ENCODE measurements at places on chromosomes 11 and 22. TPM values are rescaled to one million over a fixed set of nuclear protein-coding genes. Genes with fewer than 3 reads are reported as not detected.
A peak's percentile ranks its signal among the peaks of the same experiment; 100 is the strongest.

GRCh38 chr22:44261861-44262595, 50.7 kb downstream of the SHISAL1 start:
- no peak overlapping the region for H3K4me3 ChIP-seq
- no peaks in the 10 kb centered on the region for H3K36me3 ChIP-seq
- no peak overlapping the region for H3K27ac ChIP-seq
- peaks cover 4% of the 10 kb centered on the region for H3K4me1 ChIP-seq

DNA sequence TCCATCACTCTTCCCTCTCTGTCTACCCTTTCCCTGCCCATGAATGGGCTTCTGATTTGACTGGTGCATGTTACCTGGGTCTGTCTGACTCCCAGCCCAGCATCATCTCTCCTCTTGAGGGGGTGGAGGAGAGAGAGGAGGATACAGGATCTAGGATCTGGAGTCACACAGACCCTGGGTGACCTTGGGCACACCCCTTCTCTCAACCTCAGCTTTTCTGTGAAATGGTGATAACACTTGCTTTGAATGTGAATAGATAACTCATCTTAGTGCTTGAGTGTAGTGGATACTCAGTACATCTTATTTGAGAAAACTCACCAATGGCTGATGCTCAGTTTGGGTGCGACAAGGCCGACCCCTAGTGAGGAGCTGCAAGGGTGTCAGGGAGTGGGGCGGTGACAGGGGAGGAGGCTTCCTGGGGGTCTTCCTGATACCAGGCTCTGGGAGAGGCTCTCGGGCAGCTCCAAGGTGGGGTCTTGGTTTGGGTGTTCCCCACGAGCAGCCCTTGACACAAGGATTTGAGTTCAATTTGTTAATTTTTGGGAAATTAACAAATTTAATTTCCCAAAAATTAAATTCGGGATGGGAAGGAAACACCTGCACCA, 9.0 kb downstream of the INCENP start:
- H3K4me3 ChIP-seq: no peak overlapping the region
- H3K36me3 ChIP-seq: no peaks in the 10 kb centered on the region
- H3K27ac ChIP-seq: no peak overlapping the region
- no peaks in the 10 kb centered on the region for H3K4me1 ChIP-seq
- H3K27me3 ChIP-seq: no peaks in the 10 kb centered on the region
- DNase-seq: no peak

- H3K36me3 ChIP-seq: no peaks in the 10 kb centered on the region
- H3K27me3 ChIP-seq: peaks cover 16% of the 10 kb centered on the region
- H3K27ac ChIP-seq: no peak overlapping the region
- peak; percentile 54 for DNase-seq
- no peaks in the 10 kb centered on the region for H3K4me1 ChIP-seq
- no peak overlapping the region for H3K4me3 ChIP-seq
Measured at GRCh38 chr11:72598906-72599305, 75.3 kb downstream of the PDE2A start.

GRCh38 chr11:18590571-18590970, 2.0 kb upstream of the UEVLD start:
- no peaks in the 10 kb centered on the region for H3K27me3 ChIP-seq
- H3K4me3 ChIP-seq: no peak overlapping the region
- no peak for DNase-seq
- no peak overlapping the region for H3K27ac ChIP-seq

GRCh38 chr11:125542709-125543108, 26.6 kb upstream of the EI24 start:
- no peak overlapping the region for H3K27ac ChIP-seq
- H3K36me3 ChIP-seq: no peaks in the 10 kb centered on the region
- no peaks in the 10 kb centered on the region for H3K27me3 ChIP-seq
- H3K4me3 ChIP-seq: no peak overlapping the region
- no peak for DNase-seq

DNA sequence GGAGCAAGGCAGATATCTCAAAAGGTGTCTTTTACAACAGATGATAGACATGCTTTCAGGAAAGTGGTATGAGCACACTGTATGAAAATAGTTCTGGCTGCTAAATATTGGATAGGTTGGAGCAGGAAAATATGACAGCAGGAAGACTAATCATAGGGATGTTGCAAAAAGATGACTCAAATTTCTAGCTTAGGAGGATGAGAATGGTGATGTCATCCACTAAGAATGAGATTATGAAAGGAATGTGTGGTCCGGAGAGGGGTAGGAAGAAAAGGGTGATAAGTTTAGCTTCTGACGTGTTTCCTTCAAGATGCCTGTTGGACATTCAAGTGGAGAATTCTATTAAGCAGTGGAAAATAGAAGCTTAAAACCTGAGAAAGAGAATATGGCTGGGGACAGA, 46.4 kb downstream of the RCN1 start:
- H3K4me1 ChIP-seq: no peaks in the 10 kb centered on the region
- H3K36me3 ChIP-seq: no peaks in the 10 kb centered on the region
- no peaks in the 10 kb centered on the region for H3K27me3 ChIP-seq
- peak overlapping the region; percentile 70 for H3K27ac ChIP-seq

The NXPE1 gene
- polyA plus RNA-seq: 0.61 TPM

The CCDC82 gene
- polyA plus RNA-seq: 15.4 TPM

GRCh38 chr22:43819421-43819921, 7.4 kb upstream of the EFCAB6 start:
- no peak overlapping the region for H3K4me3 ChIP-seq
- no peak overlapping the region for H3K27ac ChIP-seq
- H3K27me3 ChIP-seq: no peaks in the 10 kb centered on the region
- DNase-seq: no peak
- H3K4me1 ChIP-seq: peaks cover 8% of the 10 kb centered on the region
- no peaks in the 10 kb centered on the region for H3K36me3 ChIP-seq

DNA sequence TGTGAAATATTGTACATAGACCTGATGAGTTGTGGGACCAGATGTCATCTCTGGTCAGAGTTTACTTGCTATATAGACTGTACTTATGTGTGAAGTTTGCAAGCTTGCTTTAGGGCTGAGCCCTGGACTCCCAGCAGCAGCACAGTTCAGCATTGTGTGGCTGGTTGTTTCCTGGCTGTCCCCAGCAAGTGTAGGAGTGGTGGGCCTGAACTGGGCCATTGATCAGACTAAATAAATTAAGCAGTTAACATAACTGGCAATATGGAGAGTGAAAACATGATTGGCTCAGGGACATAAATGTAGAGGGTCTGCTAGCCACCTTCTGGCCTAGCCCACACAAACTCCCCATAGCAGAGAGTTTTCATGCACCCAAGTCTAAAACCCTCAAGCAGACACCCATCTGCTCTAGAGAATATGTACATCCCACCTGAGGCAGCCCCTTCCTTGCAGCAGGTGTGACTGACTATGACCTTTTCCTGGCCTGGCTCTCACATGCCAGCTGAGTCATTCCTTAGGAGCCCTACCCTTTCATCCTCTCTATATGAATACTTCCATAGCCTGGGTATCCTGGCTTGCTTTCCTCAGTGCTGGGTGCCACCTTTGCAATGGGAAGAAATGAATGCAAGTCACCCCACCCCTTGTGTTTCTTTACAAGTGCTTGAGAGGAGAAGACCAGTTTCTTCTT, 12.3 kb downstream of the PIK3IP1 start:
- no peak overlapping the region for H3K4me3 ChIP-seq
- no peak overlapping the region for H3K27ac ChIP-seq
- no peak for DNase-seq
- H3K36me3 ChIP-seq: no peaks in the 10 kb centered on the region
- no peaks in the 10 kb centered on the region for H3K27me3 ChIP-seq
- H3K4me1 ChIP-seq: peaks cover 9% of the 10 kb centered on the region

GRCh38 chr11:94826415-94826814, 58.3 kb downstream of the AMOTL1 start:
- H3K27ac ChIP-seq: peak overlapping the region; percentile 77
- peaks cover 15% of the 10 kb centered on the region for H3K4me1 ChIP-seq
- H3K4me3 ChIP-seq: no peak overlapping the region
- no peaks in the 10 kb centered on the region for H3K27me3 ChIP-seq

DNA sequence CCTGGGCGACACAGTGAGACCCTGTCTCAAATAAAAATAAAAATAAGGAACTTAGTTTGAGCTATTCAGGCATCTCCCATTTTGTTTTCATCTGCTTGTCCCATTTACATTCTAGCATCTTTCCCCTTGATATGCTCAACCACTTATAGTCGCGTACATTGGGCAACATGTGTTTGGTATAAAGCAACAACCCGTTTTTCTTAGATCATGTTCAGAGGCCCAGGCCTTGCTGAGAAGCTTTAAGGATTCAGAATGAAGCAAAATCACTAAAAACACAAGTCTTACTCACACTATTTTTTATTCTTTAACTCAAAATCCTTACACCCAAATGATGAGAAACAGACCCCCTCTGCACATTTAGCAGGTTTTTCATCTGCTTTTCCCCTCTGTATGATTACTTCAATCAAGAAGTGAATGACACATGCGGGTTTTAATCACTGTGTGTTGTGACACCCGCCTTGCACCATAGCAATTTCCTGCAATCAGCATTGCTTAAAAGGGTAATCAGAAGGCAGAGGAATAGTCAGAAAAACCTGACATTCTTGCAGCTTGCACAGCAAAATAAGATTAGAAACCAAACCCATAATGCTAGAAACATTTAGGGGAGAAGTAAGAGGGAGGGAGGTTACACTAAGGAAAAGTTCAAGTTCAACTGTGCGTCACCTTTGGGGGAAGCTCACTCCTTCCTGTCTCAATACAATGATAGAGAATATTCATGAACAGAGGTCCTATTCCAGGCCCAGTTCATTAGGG, 25.9 kb downstream of the ALG9 start:
- H3K4me1 ChIP-seq: peaks cover under 1% of the 10 kb centered on the region
- no peak for DNase-seq
- no peaks in the 10 kb centered on the region for H3K36me3 ChIP-seq
- no peak overlapping the region for H3K27ac ChIP-seq
- no peak overlapping the region for H3K4me3 ChIP-seq

The SCUBE2 gene
- 8.9 TPM for polyA plus RNA-seq

- H3K4me3 ChIP-seq: no peak overlapping the region
- no peaks in the 10 kb centered on the region for H3K27me3 ChIP-seq
- DNase-seq: no peak
Measured at GRCh38 chr11:104895634-104896033, 2.6 kb downstream of the CASP12 start.

DNA sequence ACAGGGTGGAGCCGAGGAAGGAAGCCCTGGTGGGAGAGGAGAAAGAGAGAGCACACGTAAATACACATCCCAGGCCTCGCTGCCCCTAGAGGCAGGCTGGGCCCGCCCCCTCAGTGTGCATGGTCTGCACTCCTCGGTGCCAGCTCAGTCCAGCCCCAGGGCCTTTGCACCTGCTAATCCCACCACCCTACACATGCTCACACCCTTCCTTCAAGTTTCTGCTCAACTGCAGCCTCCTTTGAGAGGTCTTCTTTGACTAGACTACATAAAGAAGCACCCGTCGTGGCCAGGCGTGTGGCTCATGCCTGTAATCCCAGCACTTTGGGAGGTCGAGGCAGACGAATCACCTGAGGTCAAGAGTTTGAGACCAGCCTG, 5.5 kb downstream of the IL2RB start:
- no peaks in the 10 kb centered on the region for H3K4me1 ChIP-seq
- H3K36me3 ChIP-seq: no peaks in the 10 kb centered on the region
- H3K27me3 ChIP-seq: no peaks in the 10 kb centered on the region

The GNG3 gene
- 0.41 TPM for polyA plus RNA-seq

- no peak overlapping the region for H3K27ac ChIP-seq
- no peaks in the 10 kb centered on the region for H3K4me1 ChIP-seq
- no peaks in the 10 kb centered on the region for H3K36me3 ChIP-seq
- peaks cover 7% of the 10 kb centered on the region for H3K27me3 ChIP-seq
- no peak for DNase-seq
- H3K4me3 ChIP-seq: no peak overlapping the region
Measured at GRCh38 chr22:26619510-26619909, 1.7 kb upstream of the CRYBB1 start.

DNA sequence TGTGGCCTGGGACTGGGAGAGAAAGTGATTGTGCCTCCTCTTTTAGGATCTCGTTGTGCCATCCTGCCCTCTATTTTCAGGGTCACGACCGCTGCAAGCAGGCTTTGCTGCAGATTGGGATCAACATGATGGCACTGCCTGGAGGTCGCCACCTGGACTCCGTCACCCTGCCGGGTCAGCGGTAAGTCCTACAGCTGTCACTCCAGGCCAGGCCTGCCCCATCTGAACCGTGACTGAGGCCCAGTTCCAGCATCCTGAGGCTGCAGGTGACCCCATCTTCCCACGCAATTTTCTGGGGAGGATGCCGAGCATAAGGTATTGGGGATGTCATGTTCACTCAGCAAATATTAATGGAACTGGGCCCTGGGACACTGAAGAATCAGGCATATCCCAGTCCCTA, 34.3 kb downstream of the INSC start:
- H3K4me3 ChIP-seq: no peak overlapping the region
- DNase-seq: no peak
- H3K36me3 ChIP-seq: no peaks in the 10 kb centered on the region
- no peaks in the 10 kb centered on the region for H3K4me1 ChIP-seq
- H3K27ac ChIP-seq: no peak overlapping the region

The PITPNM1 gene
- 32.4 TPM for polyA plus RNA-seq

The SLC43A1 gene
- polyA plus RNA-seq: 23.4 TPM

DNA sequence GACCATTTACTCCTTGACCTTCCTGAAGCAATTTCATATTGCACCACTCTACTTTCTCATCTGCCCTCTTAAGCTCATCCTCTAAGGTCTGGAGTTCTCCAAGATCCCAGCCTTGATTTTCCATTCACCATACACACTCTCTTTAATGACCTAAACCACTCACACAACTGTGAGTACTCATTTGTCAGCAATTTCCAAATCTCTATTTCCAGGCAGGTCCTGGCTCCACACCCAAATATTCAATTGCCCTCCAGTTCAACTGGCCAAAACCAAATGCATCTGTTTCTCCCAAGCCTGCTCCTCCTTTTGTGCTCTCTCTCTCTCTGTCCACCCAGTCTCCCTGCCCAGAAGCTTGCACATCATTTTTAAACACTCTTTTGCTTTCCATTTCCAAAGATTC, 39.6 kb downstream of the NEU3 start:
- no peak overlapping the region for H3K27ac ChIP-seq
- no peaks in the 10 kb centered on the region for H3K27me3 ChIP-seq
- H3K36me3 ChIP-seq: no peaks in the 10 kb centered on the region
- H3K4me3 ChIP-seq: no peak overlapping the region
- DNase-seq: no peak
- H3K4me1 ChIP-seq: no peaks in the 10 kb centered on the region

The OR10A2 gene
- polyA plus RNA-seq: 0.12 TPM

The OR51B5 gene
- not detected for polyA plus RNA-seq

DNA sequence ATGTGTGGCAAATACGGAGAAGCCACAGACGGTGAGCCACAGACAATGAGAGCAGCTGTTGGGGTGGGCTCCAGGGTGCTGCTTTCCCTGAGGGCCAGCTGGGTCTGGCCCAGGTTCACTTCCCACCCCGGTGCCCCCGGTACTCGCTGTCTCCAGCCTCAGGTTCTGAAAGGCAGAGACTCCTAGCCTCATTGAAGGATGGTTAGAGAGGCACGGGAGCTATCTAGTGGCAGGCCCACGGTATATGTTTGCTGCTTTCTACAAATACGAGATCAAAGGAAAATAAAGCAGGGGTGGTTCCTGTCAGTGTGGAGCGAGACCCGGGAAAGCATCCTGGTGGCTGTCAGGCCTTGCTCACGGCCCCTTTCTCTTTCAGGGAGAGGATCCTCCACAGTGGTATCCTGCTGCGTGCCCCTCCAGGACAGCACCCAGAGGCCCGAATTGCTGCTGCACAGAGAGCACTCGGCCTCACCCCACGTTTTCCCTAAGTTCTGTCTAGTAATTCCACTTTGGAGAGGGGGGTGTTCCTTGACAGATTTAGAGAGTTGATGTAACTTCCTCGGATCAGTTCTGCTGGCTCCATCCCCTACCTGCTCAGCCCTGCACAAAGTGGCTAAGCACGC, 3.0 kb downstream of the TMEM80 start:
- no peak for DNase-seq
- peaks cover 22% of the 10 kb centered on the region for H3K4me1 ChIP-seq
- no peaks in the 10 kb centered on the region for H3K36me3 ChIP-seq
- no peak overlapping the region for H3K4me3 ChIP-seq
- no peak overlapping the region for H3K27ac ChIP-seq

The ASPHD2 gene
- 1.7 TPM for polyA plus RNA-seq

Measured in hepatocyte (in vitro differentiated cells).